Stimulated activated CD8-positive, alpha-beta memory T cell treated with anti-CD3 and anti-CD28 coated beads, Interleukin-7, amount 100 ng/mL, for 1 hour (primary cell): ENCODE measurements at places on chromosomes 4 and X.

DNA sequence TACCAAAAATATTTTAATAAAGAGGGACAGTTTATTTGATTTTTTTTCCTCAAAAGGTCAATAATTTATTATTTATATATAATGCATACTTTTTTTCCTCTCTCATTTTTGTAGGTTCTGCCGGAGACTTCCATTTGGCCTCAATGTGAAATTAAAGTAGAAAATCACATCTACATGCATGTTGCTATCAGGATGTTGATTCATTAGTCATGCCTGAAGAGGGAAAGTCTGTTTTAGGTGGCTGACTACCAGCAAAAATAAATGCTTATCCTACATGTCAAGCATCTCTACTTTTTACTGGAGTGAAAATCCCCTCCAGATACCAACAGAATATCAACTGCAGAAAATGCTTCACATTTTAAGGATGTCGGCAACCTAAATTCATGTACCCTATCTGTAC, 41.5 kb downstream of the KIAA0232 start:
- no peak for DNase-seq

DNA sequence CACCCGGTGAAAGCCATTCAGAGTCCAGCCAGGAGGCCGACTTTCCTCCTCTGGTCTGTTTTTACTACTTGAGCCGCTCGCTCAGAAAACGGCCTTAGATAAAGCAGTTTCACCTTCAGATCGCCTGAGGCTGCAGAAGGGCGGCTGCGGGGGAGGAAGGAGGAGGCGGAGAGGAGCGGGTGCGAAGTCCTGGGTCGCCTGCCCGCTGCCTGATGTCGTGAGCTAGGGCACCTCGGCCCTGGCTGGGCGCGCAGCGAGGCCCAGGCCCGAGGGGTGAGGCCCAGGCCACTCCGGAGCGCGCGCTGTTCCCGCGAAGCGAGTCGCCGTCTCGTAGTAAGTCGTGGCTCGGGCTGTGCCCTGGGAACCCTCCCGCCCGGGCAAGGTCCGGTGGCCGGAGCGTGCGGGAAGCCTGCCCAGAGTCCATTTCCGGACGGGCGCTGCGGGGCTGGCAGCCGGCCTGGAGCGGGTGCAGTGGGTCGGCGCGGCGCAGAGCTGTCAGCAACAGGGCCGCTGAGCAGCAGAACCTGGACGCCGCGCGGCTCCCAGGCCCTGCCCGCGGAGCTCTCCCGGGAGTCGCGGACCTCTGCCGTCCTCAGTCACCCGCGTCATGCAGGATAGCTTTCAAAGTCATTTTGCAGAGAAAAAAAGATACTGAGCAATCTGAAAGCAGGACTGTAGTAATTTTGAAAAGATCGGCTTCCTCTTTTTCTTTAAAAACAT, 18.6 kb downstream of the TRIM2 start:
- no peak for DNase-seq

GRCh38 chr4:24778464-24779225, 16.7 kb upstream of the SOD3 start:
- no peak for DNase-seq

GRCh38 chr4:16767861-16768260, 130.6 kb downstream of the LDB2 start:
- DNase-seq: no peak

GRCh38 chrX:13151828-13152517, 107.6 kb upstream of the FAM9C start:
- no peak for DNase-seq
